ENCODE measurements at places on chromosomes 1 and 21.

DNA sequence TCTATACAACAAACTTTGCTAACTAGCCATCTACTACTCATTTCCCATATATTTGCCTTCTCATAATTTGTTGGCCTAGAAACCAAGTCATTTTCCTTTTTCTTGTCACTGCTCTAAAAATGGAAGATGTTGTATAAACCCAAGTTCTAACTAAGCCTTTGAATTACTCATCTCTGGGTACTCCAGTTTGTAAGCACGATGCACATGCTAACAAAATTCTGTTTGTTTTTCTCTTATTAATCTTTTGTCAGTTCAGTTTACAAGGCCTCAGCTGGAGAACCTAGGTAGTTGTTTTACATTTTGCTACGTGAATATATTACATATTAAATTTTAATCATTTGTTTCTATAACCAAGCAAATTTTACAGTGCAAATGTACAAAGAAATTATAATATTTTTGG is 663.2 kb upstream of the RGS18 start:
- no peak for DNase-seq

DNA sequence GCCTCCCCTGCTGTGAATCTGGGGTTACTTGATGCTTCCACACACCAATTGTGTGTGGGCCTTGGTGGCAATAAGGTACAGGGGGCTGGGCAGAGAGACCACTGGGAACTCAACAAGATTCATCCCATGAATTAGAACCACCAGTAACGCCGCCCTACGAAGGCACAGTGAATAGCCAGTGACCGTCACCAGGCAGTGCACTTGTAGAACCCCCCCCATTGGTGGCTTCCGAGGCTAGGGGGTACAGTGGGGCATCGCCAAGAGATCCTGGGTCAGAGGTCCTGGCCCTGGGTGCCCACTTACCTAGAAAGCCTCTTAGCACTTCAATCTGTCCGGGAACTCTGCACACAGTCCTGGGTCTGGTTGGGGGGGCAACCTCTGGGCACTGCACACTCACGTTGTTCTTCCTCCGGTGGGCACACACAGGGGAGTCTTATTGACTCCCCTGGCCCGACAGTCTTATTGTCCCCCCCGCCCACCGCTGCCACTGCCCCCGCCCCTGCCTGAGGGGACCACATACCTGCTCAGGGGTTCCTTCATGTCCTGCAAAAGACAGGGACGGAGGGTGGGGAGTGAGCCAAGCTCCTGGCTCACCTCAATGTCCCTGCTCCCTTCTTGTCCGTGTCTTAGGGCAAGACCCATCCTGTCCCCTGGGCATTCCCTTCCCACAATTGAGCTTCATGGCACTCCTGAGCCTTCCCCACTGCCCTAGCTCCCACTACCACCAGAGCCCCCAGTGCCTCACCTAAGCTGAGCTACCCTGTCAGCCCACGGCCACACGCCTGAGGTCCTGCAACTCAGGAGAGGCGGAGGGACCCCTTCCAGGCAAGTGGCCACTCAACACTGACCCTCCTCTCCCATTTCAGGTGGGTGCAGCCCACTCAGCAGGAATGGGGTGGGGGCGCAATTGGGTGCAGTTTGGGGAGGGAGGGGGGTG is 2.5 kb upstream of the TRIM11 start:
- DNase-seq, result no peak

DNA sequence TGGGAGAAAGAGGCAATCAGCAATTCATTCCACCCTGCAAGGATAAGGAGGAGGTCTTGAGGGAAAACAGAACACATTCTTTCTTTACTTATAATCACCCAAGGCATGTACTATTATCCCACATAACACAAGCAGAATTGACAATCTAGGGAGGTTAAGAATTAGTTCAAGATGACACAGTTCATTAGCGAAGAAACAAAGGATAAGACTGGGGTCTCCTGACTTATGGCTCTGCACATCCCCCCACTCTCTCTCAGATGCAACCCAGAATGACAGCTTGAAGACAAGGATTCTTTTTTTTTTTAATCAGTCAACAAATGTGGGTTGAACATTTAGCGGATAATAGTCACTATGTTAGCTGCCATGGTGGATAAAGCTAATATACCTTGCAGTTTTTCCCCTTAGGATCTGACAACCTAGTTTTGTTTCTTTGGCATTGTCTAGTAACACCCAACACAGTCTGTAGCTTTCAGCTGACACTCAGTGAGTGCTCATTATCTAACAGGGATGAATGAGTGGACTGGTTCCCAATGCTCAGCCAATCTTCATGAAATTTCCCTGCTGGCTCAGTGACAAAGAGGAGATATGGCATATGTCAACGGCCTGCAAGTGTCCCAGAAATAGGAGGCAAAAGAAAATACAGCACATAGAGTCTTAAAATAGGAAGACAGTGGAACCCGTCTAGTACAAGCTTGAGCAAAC is 35.1 kb downstream of the RXRG start:
- no peak for DNase-seq

DNA sequence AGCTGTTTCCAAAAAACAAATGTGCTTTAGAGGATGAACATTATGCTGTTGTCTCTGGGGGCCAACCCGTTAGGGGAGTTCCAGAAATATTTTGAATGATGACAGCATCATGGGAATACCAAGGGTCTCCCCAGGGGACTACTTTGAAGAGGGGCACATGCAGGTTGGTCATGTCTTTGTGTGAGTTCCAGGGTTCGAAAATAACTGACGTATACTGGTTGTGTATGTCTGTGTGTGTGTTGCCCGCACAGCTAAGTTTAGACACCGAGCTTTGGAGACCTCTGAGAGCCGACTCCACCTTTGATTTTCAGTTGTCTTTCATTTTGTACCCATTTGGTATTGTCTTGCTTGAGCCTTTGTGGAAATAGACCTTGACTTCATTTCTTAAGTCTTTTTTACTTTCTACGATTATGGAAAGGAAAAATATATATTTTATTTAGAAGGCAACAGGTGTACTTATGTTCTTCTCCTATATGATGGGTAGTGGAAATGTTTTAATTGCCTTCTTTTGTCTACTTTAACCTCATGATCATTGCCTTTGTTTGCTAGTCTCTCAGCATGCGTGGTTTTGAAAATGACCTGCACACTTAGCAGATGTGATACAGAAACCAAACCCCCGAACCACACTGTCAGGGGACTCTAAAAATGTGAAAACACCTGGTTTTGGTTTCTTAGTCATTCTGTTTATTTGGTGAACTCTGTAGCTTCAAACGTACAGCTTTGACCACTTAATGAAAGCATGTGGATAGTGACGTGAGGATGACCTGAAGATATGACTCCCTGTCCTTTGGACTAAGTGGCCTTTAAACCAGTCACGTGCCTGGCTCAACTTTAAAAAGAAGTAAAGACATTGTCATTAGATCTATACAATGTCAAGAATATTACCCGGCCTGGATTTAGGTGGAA is 56.5 kb downstream of the GALNT2 start:
- DNase-seq, result no peak

DNA sequence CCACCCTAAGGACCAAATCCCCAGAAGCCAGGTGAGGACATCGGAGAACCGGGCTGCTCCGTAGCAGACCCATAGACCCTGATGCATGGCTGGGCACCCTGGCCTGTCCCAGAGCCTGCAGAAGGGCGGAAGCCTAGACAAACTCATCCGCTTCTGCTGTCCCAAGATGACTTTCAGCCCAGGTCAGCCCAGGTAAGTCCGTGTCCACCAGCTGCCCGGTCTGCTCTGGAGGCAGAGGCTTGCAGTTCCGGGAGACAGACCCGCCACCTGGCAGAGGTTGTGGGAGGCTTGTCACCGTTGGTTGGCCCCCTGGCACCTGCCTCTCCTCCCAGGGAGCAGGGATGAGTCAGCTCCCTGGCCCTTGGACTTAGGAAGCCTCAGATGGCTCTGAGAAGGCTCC is 22.8 kb upstream of the POFUT2 start:
- no peak for DNase-seq

DNA sequence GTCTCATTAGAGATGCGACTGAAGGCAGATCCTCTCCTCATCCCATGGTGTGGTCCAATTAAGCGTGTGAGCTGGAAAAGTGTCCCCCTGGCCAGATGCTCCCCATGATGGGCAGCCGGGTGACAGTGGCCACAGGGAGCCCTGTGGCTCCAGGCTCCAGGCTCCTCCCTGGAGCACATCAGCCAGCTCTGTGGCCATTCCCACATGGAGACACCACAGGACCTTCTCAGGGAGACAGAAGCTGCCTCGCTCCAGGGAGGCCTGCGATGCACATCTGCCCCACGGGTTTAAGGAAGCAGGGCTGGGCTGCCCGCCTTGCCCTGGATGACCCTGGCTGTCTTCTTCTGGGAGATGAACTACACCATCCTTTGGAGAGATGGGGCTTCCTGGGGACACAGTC is 99.9 kb upstream of the TLR5 start:
- no peak for DNase-seq

- no peak for DNase-seq
Observed at GRCh38 chr1:1045129-1045528, 25.2 kb downstream of the AGRN start.

GRCh38 chr1:205248793-205249601 is 21.3 kb downstream of the TMCC2 start:
- no peak for DNase-seq

GRCh38 chr1:59081795-59082194 is 215.1 kb upstream of the FGGY start:
- no peak for DNase-seq

DNA sequence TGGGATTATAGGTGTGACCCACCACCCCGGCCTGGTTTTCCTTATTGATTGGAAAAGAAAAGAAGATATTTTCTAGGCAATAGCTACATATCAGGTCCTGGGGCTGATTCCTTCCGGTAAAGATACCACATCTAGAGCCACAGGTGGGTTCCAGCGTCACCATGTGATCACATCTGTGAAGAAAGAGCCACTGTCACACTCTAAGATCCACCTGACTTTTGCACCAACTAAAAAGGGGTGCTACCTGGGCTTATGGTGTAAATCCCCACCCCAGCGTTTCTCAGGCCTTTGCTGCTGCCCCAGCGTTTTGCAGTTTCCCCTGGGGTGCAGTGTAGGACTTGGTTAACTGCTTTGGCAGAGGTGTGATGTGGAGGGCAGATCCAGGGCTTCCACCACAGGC is 22.3 kb upstream of the PDE9A start:
- DNase-seq, result no peak

DNA sequence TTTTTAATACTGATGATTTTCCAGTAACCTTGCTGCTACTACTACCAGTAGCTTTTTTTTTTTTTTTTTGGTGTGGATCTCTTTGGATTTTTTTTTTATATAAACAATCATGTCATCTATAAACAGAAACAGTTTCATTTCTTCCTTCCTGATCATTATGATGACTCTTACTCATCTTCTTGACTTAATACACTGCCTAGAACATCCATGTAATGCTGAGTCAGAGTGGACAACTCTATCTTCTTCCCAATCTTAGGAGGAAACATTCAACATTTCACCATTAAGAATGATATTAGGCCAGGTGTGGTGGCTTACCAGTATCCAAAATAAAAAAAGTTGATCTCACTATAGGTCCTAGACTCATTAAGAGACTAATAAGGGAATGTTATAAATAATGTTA is 69.1 kb downstream of the RUSC1 start:
- DNase-seq, result no peak

GRCh38 chr1:233677690-233678354 is 63.9 kb downstream of the KCNK1 start:
- no peak for DNase-seq

DNA sequence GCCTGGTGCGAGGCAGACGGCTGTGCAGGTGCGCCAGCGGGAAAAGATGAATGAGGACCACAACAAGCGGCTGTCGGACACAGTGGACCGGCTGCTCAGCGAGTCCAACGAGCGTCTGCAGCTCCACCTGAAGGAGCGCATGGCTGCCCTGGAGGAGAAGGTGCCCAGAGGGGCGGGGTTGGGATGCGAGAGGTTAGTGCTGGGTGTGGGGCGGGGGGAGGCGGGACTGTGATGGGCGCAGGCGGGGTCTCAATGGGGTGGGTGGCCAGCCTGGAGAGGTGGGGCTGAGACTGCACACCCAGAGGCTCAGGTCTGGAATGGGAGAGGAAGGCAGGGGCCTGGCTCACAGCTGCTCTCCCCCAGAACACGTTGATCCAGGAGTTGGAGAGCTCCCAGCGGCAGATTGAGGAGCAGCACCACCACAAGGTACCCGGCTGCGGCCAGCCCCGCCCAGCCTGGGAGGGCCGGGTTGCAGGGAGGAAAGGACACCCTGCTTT is 22.3 kb downstream of the PPFIA4 start:
- no peak for DNase-seq

- no peak for DNase-seq
Observed at GRCh38 chr1:54229281-54229891, 29.4 kb downstream of the MRPL37 start.

DNA sequence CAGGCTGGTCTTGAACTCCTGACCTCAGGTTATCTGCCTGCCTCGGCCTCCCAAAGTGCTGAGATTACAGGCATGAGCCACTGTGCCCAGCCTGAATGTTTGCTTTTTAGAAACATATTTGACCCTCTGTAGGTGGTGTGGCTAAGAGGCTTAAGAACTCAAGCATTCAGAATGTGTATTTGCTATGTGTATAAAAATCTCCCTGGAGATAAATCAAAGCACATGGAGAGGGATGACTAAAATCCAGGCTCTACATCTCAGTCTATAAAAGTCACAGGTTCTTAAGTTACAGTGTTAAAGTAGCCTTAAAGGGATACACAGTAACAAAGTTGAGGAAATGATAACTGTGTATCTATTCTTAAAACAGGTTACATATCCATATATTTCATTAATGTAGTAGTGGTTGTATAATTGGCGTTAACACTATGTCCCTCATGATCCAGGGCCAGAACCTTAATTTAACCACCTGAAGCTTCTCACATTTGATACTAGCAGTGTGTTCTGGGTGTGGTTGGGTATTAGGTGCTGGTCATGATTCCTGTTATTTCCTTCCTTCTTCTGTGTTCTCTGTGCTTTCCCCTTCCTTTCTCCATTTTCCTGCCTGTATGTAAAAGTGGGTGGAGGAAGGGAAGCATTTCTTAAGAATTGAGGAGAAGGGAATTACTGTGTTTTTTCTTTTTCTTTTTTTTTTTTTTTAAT is 16.2 kb downstream of the GIPC2 start:
- DNase-seq, result no peak

- DNase-seq, result no peak
Observed at GRCh38 chr1:168135921-168136708, 615 bp downstream of the GPR161 start.

DNA sequence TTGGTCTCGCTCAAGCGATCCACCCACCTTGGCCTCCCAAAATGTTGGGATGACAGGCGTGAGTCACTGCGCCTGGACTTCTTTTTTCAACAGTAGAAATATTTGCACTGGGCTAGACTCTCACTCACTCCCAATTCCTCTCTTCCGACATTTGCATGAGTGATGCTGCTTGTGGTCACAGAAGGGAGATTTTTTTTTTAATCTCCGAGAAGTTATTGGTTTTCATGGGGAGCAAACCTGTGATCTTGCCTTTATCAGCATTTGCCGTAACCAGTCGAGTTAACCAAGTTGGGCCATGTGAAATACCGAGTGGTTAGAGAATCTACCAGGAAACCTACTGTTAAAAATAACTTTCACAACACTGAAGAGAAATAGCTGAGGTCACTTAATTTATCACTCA is 21.1 kb downstream of the ERG start:
- no peak for DNase-seq

DNA sequence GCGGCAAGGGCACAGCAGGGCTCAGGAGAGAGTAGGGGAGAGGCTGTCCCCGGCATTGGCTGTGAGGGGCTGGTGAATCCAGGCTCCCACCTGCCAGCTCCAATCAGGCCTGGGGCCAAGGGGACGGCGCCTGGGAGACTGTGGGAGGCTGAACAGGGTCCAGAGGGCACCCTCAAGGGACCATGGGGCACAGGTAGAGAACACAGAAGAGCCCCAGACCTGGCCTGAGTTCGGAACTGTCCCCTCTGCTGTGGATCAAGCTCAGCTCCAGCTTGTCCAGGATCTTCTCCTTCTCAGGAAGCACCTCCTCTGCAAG is 67.0 kb downstream of the KCNAB2 start:
- DNase-seq, result no peak

GRCh38 chr1:221241592-221241991 is 362.3 kb downstream of the HLX start:
- DNase-seq, result no peak
